Activated T-helper 1 cell treated with anti-CD3 and anti-CD28 coated beads, Interleukin-12 subunit alpha, Interleukin-12 subunit beta, Interleukin-2, Interleukin-4 antibody, amounts not matched to agents 30 ng/mL and 10 ng/mL and 1 ng/mL, durations not matched to agents 14 hours and 24 hours and 36 hours (primary cell): ENCODE measurements at places on chromosomes 1 and 21.

DNA sequence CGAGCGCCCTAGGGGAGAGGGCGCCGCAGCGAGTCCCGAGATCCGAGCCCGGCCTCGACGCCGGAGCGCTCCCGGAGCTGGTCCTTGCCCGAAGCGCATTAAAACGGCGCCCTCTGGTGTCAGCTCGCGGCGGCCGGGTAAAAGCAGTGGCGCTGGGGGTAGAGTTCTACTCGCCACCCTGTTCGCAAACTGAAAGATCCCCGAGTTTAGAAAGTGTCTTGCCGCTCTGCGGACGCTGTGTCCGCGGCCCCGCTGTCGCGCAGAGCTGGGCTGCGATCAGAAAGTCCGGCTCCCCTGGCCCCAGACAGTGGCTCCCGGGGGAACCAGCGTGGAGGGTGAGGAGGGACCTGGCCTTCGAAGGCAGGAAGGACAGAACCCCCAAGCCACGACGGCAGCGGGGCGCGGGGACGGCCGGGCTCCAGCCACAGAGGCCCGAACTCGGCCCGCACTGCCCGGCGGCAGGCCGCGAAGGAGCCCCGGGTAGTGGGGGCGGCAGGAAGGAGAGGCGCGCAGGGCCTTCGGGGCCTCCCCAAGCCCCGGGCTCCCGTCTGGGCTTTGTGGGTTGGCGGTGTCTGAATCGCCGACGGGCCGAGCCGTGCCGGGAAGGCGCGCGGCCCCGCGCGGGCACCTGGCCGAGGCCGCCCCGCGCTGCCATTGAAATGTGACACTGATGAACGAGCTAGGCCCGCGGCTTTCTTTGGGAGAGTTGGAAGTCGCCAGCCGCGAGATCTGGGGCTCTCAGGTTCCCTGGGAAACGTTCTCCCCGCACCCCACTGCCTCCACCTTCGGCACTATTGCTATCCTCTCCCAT lies 39.1 kb upstream of the NFIA start:
- H3K27me3 ChIP-seq = peaks cover 45% of the 10 kb centered on the region
- H3K27ac ChIP-seq = no peak overlapping the region
- peak overlapping the region; percentile 48 for H3K4me3 ChIP-seq
- H3K4me1 ChIP-seq = no peaks in the 10 kb centered on the region
- H3K36me3 ChIP-seq = no peaks in the 10 kb centered on the region
- peak; percentile 71 for DNase-seq

- no peak for DNase-seq
- no peak overlapping the region for H3K4me3 ChIP-seq
- no peaks in the 10 kb centered on the region for H3K4me1 ChIP-seq
- H3K27ac ChIP-seq = no peak overlapping the region
- H3K27me3 ChIP-seq = peaks cover 16% of the 10 kb centered on the region
- no peaks in the 10 kb centered on the region for H3K36me3 ChIP-seq
Observed at GRCh38 chr1:9835758-9836631, 12.2 kb upstream of the CLSTN1 start.

- DNase-seq = no peak
- no peaks in the 10 kb centered on the region for H3K36me3 ChIP-seq
- no peaks in the 10 kb centered on the region for H3K27me3 ChIP-seq
- H3K4me3 ChIP-seq = no peak overlapping the region
- no peaks in the 10 kb centered on the region for H3K4me1 ChIP-seq
Observed at GRCh38 chr1:233844692-233845091, 59.8 kb upstream of the SLC35F3 start.

DNA sequence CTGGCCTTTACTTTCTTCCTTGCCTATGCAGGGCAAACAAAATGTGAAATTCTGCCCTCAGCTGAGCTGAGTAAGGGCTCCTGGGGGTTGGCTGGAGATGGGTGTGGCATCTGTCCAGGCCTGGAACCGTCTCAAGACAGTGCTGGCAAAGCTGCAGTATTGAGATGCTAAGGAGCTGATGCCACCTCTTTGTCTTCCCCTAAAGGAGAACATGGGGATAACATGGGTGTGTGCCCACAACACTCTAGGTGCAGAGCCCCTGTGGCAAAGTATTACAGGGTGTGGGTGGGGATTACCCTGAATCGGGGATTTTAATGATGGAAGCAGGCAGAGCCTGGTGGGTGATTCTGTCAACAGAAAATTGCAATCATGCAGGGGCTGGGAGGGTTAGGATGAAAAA lies 2.5 kb upstream of the ST3GAL3 start:
- DNase-seq = no peak
- peak overlapping the region; percentile 9 for H3K4me3 ChIP-seq
- H3K4me1 ChIP-seq = peaks cover 31% of the 10 kb centered on the region
- no peak overlapping the region for H3K27ac ChIP-seq

DNA sequence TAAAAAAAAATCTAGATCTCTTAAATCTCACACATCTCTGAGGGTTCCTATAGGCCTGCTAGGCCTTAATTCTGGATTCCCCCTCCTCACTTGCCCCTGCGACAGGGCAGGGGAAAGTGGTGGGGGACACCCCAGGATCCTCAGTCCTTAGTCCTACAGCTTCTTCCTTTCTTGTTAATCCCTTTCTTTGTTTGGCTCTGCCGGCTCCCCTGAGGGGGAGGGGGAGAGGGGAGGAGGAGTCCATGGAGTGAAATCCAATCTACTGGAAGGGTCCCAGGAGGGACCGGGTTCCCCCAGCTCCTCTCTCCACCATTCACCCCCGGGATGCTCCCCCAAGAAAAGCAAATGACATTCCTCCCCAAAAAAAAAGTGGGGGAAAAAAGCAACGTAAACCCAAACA lies 8.5 kb downstream of the MEX3A start:
- H3K27ac ChIP-seq = no peak overlapping the region
- no peak for DNase-seq
- H3K27me3 ChIP-seq = peaks cover 26% of the 10 kb centered on the region
- peaks cover 5% of the 10 kb centered on the region for H3K4me1 ChIP-seq

- H3K4me1 ChIP-seq = peaks cover 54% of the 10 kb centered on the region
- peaks cover 15% of the 10 kb centered on the region for H3K36me3 ChIP-seq
- peak overlapping the region; percentile 97 for H3K27ac ChIP-seq
- H3K4me3 ChIP-seq = peak overlapping the region; percentile 100
Observed at GRCh38 chr1:86705665-86705985, 1.2 kb downstream of the SH3GLB1 start.

- peaks cover 4% of the 10 kb centered on the region for H3K27me3 ChIP-seq
- no peak overlapping the region for H3K4me3 ChIP-seq
- no peak for DNase-seq
- no peak overlapping the region for H3K27ac ChIP-seq
- H3K36me3 ChIP-seq = no peaks in the 10 kb centered on the region
- peaks cover 15% of the 10 kb centered on the region for H3K4me1 ChIP-seq
Observed at GRCh38 chr1:53112861-53113260, 29.6 kb downstream of the SLC1A7 start.

DNA sequence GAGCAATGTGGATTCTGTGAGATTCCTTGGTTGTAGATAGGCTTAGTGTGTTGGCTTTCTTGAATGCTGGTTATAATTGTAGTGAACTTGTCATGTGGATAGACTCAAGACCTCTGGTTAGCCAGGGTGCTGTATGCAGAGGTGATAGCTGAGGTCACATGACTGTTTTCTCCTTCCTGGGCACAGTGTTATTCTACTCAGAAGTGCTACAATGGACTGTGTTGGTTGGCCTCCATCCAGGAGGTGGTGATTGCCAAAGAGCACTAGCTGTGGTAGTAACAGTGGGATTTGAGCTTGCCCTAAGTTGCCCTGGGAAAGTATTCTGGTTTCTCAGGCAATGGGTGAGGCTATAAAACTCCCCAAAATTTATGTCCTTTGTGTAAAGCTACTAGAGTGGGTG lies 71.6 kb downstream of the SH3BGR start:
- no peak for DNase-seq
- H3K36me3 ChIP-seq = no peaks in the 10 kb centered on the region
- no peak overlapping the region for H3K27ac ChIP-seq

DNA sequence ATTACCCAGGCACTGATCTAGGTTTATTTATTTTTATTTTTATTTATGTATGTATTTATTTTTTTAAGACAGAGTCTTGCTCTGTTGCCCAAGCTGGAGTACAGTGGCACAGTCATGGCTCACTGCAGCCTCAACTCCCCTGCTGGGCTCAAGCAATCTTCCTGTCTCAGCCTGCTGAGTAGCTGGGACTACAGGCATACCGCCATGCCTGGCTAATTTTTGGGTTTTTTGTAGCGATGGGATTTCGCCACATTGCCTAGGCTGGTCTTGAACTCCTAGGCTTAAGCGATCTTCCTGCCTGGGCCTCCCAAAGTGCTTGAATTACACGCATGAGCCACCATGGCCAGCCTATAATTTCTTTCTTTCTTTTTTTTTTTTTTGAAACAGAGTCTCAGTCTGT lies 9.4 kb downstream of the PHACTR4 start:
- H3K27me3 ChIP-seq = no peaks in the 10 kb centered on the region
- no peak overlapping the region for H3K4me3 ChIP-seq
- no peak overlapping the region for H3K27ac ChIP-seq
- no peak for DNase-seq

- H3K36me3 ChIP-seq = no peaks in the 10 kb centered on the region
- no peaks in the 10 kb centered on the region for H3K27me3 ChIP-seq
- DNase-seq = no peak
- no peaks in the 10 kb centered on the region for H3K4me1 ChIP-seq
- H3K27ac ChIP-seq = no peak overlapping the region
Observed at GRCh38 chr1:104746994-104747393, 997.3 kb downstream of the AMY1C start.

GRCh38 chr1:205190845-205191577 lies 20.5 kb downstream of the DSTYK start:
- H3K4me3 ChIP-seq = no peak overlapping the region
- no peaks in the 10 kb centered on the region for H3K27me3 ChIP-seq
- DNase-seq = no peak
- peaks cover 33% of the 10 kb centered on the region for H3K36me3 ChIP-seq

DNA sequence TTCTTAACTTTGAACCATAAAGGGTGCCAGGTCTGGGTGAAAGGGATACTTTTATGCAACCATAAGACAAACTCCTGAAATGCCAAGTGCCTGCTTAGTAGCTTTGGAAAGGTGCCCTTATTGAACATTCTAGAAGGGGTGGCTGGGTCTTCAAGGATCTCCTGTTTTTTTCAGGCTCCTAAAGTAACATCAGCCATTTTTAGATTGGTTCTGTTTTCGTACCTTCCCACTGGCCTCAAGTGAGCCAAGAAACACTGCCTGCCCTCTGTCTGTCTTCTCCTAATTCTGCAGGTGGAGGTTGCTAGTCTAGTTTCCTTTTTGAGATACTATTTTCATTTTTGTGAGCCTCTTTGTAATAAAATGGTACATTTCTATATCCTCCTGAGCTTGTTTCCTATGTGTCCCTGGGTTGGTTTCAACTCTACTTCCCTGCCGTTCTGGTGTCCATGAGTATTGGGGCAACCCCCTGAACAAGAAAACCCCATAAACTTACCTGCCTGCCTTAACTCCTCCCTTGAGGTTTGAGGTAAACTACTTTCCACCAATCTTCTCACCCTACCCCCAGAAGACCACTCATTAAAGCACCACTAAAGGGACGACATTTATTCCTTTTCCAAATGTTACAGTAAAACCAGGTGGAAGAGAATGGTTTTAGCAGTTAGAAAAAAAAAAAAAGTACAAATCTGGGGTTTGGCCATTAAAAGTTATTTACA lies 2.6 kb downstream of the MARCKSL1 start:
- H3K36me3 ChIP-seq = peaks cover 37% of the 10 kb centered on the region
- H3K4me1 ChIP-seq = peaks cover 39% of the 10 kb centered on the region
- H3K27me3 ChIP-seq = no peaks in the 10 kb centered on the region
- H3K4me3 ChIP-seq = peak overlapping the region; percentile 88
